Trophoblast cell (in vitro differentiated cells and primary cell): ENCODE measurements at places on chromosomes 16 and 17.

DNA sequence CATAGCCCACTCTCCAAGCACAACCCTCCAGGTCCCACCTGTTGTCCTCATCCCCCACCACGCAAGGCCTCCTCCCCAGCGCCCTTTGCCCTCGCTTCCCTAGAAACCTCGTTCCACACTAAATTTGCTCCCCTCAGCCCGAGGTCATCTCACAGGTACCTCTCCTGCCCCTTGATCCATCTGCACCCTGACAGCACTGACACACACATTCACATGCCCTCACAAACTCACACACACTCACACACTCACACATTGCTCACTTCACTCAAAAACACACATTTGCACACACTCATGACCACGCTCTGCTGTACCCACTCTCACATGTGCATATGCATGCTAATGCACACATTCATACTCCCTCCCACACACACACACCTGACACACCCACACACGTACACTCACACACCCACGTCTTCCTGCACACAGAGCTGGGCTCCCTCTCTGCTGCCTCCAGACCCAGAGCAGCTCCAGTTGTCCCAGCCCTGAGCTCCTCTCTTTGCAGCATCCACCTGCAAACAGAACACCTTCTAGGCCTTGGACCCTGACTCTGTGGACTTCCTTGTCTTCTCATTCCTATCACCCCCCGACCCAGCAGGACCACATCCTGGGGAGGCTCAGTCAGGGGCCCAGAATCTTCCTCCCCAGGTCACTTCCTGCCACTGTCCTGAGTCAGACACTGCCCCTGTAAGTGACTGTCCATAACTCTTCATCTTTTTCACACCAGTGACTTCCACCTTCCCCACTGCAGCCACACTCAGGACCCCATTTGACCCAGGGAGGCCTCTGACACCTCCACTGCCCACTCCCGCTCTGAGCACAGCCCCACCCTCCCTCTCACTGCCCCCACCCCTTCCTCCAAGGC is 4.9 kb downstream of the ASGR2 start:
- no peak overlapping the region for H3K27ac ChIP-seq
- H3K27me3 ChIP-seq = no peaks in the 10 kb centered on the region
- no peak for DNase-seq
- peak overlapping the region; percentile 26 for H3K4me3 ChIP-seq

DNA sequence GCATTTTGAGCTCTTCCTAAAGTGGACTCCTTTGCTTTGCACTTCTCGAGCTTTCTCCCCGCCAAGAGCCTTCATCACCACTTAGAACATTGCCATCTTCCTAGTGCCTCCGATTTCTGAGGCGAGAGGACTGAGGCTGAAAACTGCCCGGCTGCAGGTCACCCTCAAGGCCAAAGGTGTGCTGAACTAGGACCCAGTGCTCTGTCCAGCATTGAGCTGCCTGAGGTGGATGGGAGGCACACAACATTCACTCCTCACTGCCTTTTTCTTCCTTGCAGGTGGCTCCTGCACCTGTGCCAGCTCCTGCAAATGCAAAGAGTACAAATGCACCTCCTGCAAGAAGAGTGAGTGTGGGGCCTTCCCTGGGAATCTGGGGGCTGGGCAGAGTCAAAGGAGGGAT is 5.4 kb downstream of the MT1A start:
- H3K36me3 ChIP-seq = no peaks in the 10 kb centered on the region
- no peaks in the 10 kb centered on the region for H3K4me1 ChIP-seq
- no peak overlapping the region for H3K27ac ChIP-seq
- no peak overlapping the region for H3K4me3 ChIP-seq

GRCh38 chr17:38671939-38672720 is 2.6 kb downstream of the EPOP start:
- H3K36me3 ChIP-seq = no peaks in the 10 kb centered on the region
- peaks cover 12% of the 10 kb centered on the region for H3K4me1 ChIP-seq
- no peak overlapping the region for H3K27ac ChIP-seq

DNA sequence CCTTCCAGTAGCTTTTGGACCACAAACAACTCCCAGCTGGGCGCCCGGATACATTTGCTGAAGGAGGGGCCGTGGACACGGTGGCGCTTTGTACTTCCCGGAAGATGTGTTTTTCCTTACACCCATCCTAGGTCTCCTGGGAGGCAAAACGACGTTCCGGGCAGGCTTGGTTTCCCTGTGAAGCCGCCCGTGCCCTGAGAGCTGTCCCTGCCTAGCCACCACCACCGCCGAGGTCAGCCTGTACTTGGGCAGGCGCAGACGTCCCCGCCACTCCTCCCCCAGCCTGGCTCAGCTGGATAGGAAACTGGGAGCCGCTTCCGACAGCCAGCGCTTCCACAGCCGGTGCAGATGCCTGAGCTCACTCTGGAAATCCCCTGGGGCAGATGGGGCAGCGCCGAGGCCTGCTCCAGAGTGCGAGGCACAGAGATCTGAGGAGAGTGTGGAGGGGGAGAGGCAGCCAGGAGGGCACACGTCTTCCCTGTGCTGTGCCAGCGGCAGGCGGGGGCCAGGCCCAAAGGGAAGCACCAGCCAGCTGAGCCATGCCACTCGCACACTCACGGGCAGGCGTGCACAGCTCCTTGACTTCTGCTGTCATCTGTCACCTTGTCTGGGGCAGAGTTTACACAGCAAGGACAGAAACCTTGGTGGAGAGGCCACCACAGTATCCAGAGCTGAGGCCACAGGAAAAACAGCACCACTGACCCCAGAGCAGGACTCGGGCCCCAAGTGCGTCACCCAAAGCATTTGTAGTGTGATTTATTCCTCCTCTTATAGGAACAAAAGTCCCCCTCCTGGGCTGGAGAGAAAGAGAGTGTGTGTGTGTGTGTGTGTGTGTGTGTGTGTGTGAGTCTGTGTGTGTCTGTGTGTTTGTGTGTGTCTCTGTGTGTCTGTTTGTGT is 3.0 kb downstream of the RHBDF2 start:
- H3K4me3 ChIP-seq = no peak overlapping the region
- no peaks in the 10 kb centered on the region for H3K27me3 ChIP-seq
- peaks cover 36% of the 10 kb centered on the region for H3K4me1 ChIP-seq
- H3K36me3 ChIP-seq = no peaks in the 10 kb centered on the region
- peak overlapping the region; percentile 2 for H3K27ac ChIP-seq

DNA sequence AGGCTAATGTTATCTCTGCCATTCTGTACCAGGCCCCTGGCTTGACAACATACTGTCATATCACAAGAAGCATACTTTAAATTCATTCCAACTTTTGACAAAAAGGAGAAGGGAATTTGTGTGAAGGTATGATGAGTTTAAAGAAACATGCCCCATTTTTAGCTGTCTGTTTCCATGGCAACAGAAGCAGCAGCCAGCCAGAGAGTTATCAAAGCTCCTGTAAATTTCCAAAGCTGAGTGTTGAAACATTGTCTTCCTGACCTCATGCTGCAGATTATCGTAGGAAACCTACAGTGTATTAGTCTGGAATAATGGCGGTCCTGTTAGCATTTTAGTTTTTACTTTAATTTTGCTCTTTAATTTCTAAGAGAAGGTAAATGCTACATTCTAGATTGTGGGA is 124.9 kb downstream of the MRTFB start:
- DNase-seq = no peak
- H3K27ac ChIP-seq = no peak overlapping the region
- peaks cover 2% of the 10 kb centered on the region for H3K27me3 ChIP-seq
- H3K4me1 ChIP-seq = no peaks in the 10 kb centered on the region

- no peak for DNase-seq
- H3K27ac ChIP-seq = no peak overlapping the region
- no peaks in the 10 kb centered on the region for H3K36me3 ChIP-seq
- no peak overlapping the region for H3K4me3 ChIP-seq
- peaks cover 4% of the 10 kb centered on the region for H3K4me1 ChIP-seq
Measured at GRCh38 chr17:19017804-19018599, 13.4 kb upstream of the FAM83G start.

DNA sequence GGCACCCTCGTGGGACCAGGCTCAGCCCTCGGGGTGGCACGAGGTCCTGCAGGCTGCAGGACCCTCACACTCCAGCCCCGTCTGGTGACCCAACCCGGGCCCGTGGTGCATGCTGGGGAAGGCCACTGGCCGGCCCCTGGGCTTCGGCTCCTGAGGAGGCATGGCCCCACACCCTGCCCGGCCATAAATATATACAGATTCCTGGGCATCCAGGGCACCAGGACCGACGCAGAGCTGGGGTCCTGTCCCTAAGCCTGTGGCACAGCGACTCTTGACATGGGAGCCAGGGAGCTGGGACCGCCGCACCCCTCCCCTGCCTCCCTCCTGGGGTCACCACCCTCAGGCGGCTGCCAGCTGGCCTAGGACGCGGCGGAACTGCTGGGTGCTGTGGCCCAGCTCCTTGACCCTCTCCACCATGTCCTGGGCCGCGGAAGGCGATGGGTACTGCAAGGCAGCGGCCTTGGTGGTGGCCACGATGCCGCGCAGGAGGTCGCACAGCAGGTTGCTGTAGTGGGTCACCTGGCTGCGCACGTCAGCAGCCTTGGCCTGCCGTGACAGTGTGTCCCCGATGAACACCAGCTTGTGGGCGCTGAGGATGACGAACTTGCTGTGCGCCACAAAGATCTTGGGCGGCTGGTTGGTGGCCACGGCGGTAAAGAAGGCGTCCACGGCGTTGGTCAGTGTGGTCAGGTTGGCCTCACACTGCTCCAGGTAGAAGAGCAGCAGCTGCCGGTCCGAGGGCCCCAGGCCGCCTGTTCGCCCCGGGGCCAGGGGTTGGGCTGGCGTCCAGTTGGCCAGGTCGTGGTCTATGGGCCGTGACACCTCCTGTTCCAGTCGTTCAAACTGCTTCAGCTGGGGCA is 10.6 kb downstream of the CTRB1 start:
- H3K4me3 ChIP-seq = peak overlapping the region; percentile 26
- no peak for DNase-seq
- no peak overlapping the region for H3K27ac ChIP-seq
- no peaks in the 10 kb centered on the region for H3K27me3 ChIP-seq

DNA sequence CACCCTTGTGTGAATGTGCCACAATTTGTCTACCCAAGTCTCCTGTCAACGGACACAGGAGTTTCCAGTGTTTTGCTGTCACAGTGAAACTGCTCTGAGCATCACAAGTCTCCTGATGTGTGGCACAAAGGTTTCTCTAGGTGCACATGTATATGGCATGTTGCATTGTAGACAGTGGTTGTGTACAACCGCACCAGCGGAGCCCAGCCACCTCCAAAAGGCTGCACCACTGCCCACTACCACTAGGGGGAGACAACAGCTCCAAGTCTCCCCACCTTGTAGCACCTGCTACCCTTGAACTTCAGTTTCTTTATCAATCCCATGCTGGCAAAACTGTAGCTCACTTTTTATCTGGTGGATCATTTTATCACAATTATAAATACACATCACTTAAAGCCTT is 95.5 kb upstream of the ZNF469 start:
- H3K27me3 ChIP-seq = no peaks in the 10 kb centered on the region
- no peak overlapping the region for H3K4me3 ChIP-seq
- H3K36me3 ChIP-seq = no peaks in the 10 kb centered on the region
- peak; percentile 19 for DNase-seq
- no peak overlapping the region for H3K27ac ChIP-seq
- no peaks in the 10 kb centered on the region for H3K4me1 ChIP-seq

GRCh38 chr16:67255553-67256221 is 6.9 kb downstream of the SLC9A5 start:
- no peaks in the 10 kb centered on the region for H3K4me1 ChIP-seq
- H3K4me3 ChIP-seq = no peak overlapping the region
- H3K27me3 ChIP-seq = no peaks in the 10 kb centered on the region
- no peaks in the 10 kb centered on the region for H3K36me3 ChIP-seq
- no peak for DNase-seq

GRCh38 chr16:55324285-55325079 is 479 bp downstream of the IRX6 start:
- H3K4me1 ChIP-seq = peaks cover 26% of the 10 kb centered on the region
- H3K27ac ChIP-seq = no peak overlapping the region
- H3K36me3 ChIP-seq = peaks cover 3% of the 10 kb centered on the region
- H3K4me3 ChIP-seq = peak overlapping the region; percentile 68

DNA sequence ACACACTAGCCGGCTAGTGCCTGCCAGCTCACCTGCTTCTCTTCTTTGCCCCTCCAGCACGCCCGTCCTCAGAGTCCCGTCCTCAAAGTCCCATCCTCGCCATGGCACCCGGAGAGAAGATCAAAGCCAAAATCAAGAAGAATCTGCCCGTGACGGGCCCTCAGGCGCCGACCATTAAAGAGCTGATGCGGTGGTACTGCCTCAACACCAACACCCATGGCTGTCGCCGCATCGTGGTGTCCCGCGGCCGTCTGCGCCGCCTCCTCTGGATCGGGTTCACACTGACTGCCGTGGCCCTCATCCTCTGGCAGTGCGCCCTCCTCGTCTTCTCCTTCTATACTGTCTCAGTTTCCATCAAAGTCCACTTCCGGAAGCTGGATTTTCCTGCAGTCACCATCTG is 3.6 kb downstream of the SCNN1G start:
- H3K36me3 ChIP-seq = no peaks in the 10 kb centered on the region
- no peak overlapping the region for H3K4me3 ChIP-seq
- H3K4me1 ChIP-seq = peaks cover 7% of the 10 kb centered on the region
- peaks cover 11% of the 10 kb centered on the region for H3K27me3 ChIP-seq

DNA sequence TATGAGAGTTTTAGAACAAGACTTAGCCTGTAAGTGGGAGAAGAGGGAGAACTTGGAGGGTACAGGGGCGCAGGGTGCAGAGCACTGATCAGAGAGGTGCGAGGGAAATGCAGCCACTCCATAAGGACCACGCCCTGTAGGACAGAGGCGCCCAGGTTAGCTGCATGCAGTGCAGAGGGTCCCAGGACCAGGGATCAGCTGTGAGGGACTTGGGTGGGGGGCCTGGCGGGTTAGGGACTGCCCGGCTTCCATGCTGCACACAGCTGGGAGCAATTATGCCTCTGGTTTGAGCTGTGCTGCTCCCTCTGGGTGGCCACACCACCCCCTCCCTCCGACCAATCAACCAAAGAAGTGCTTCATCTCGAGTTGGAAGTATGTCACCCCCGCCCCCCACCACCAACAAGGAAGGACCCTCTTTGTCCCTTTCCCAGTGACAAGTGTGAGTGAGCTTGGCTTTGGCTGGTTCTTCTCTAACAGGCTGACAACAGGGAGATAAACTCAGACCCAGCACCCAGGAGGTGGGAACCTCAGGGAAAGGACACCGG is 22.2 kb upstream of the CLEC18A start:
- peaks cover 7% of the 10 kb centered on the region for H3K4me1 ChIP-seq
- H3K36me3 ChIP-seq = peaks cover 20% of the 10 kb centered on the region
- no peaks in the 10 kb centered on the region for H3K27me3 ChIP-seq
- H3K27ac ChIP-seq = no peak overlapping the region
- DNase-seq = no peak

DNA sequence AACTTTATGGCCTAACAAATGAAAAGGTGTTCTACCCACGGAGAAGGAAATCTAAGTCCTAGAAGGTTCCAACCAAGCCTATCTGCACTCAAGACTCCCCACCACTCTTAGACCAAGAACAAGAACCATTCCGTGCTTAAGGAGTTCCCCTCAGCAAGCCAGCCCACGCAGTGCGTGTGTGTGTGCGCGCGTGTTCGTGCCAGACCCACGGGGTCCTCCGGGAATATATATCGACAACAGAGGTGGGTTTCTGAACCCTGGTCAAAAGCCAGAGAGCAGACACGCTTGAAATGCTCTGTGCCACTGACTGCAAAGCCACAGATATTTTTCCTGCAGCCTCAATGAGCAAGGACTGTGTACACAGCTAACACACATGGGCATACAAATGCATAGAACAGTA is 70.7 kb downstream of the SLC39A11 start:
- no peak overlapping the region for H3K27ac ChIP-seq
- H3K27me3 ChIP-seq = no peaks in the 10 kb centered on the region
- DNase-seq = no peak
- peaks cover 3% of the 10 kb centered on the region for H3K4me1 ChIP-seq
- no peak overlapping the region for H3K4me3 ChIP-seq

- H3K27me3 ChIP-seq = no peaks in the 10 kb centered on the region
- no peak for DNase-seq
- H3K4me3 ChIP-seq = no peak overlapping the region
- no peaks in the 10 kb centered on the region for H3K36me3 ChIP-seq
- no peaks in the 10 kb centered on the region for H3K4me1 ChIP-seq
Measured at GRCh38 chr16:20221208-20221607, 106.1 kb downstream of the GP2 start.
